Cardiac fibroblast (primary cell): ENCODE measurements at places on chromosomes 3 and 15.

DNA sequence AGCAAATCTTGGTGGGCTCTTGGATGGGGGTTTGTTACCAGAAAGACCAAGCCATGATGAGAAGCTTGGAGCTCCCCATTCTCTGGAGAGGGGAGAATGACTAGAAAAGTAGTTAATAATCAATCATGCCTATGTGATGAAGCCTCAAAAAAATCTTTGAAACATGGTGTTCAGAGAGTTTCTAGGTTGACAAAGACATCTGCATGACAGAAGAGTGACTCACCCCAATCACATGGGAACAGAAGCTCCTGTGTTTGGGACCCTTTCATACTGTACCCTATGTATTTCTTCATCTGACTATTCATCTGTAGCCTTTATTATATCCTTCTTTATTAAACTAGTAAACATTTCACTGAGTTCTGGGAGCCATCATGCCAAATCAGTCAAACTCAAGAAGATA lies 87.4 kb downstream of the BCHE start:
- DNase-seq = no peak

GRCh38 chr15:76376029-76376428 lies 39.5 kb downstream of the ISL2 start:
- DNase-seq = no peak

GRCh38 chr3:72830452-72831223 lies 17.6 kb downstream of the SHQ1 start:
- peak; percentile 17 for DNase-seq

- peak; percentile 80 for DNase-seq
These were observed 348.6 kb downstream of the NLGN1 start for GRCh38 chr3:173745952-173746682.

DNA sequence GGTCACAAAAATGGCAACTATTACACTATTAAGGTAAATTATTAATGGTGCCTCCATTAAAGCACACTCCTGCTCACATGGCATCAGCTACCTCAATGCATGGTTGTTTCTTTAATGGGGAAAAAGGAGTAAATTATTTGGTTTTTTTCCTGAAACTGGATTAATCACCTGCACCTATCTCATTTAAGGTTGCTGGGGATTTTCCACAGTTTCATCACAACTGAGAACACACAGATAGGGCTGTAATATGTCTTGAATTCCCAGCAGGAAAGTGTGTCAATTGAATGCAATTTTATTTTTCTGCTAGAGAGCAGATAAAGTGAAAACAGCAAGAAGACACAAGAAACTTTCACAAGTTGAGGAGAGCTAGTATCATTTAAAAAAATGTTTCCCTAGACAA lies 36.4 kb downstream of the RFTN1 start:
- peak; percentile 66 for DNase-seq

DNA sequence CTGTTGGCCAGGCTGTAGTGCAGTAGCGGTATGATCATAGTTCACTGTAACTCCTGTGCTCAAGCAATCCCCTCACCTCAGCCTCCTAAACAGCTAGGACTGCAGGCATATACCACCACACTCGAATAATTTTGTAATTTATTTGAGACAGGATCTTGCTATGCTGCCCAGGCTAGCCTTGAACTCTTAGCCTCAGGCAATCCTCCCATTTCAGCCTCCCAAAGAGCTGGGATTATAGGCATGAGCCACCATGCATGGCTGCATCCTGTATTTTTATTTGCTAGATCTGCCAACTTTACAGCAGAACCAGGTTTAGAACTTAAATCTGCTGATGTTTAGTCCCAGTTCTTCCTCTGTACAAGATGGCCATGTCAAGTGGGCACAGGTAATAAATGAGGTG lies 69.6 kb downstream of the ERC2 start:
- DNase-seq = no peak

DNA sequence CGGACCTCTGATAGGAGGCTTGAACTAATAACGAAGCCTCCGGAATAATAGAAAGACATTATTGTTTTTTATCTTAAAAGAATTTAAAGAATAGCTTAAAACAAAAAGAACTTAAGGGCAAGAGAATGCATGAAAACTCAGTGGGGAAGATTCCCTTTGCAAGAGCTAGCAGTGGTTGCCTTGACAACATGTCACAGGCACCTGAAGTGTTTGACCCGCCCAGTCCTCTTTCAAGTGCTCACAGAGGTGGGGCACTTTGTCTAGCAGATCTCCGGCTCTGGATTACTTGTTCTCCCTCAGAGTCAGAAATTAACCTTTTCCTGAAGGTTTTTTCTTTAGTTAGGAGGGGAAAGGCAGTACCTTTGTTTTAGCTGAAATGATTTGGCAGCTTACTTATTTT lies 37.8 kb downstream of the LARS2 start:
- no peak for DNase-seq

DNA sequence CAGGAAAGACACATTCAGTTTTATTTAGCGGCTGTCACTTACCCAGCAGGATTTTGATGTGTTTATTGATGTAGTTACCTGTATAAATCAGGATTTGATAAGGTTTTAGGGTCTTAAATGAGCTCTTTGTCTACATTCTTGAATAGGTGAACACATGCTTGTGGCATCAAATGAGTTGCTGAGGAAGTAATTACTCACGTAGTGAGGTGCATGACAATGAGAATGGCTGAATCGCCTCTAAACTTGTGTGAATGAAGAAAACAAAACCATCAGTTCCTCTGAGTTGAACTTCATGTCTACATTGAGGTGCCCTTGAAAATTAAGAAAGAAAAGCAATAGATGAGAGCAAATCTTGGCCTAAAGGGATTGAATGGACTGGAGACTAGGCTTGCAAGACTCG lies 245.6 kb upstream of the SATB1 start:
- no peak for DNase-seq

DNA sequence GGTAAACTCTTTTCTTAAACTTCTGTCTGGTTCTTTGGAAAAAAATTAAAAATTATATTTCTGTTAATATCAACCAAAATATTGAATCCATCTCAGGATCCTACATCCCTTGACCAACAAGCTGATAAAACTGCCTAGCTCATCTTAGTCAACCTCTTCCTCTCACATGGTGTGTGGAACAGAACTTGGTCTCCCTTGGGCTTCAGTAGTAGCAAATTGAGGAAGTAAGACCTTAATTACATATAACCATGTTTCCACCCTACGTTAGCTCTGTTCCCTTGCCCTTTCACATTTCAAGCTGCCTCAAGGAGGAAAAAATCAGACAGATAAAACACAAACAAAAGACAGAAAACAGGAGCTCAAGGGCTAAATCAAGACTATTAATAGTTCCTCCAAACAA lies 116.4 kb downstream of the GREM1 start:
- DNase-seq = no peak

DNA sequence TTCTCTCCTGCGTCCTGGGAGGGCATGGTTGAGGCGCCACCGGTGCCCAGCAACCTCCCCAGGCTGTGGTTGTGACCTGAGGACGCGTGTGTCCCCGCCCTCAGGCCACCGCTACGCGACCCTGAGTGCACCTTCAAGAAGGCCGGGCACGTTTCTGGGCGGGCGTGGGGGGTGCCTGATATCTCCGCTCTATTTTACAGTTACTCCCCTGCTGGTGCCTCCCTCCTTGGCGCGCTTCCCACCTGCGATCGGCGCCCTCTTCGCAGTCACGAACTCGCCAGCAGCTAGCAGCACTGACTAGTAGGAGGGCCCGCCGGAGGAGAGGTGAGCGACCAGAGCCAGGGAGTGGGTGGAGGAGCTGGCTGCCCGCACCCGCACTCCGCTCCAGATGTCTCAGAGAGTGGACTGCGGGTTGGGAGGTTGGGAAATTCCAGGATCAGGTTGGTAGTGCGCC lies 43.2 kb upstream of the POLG start:
- DNase-seq = no peak

DNA sequence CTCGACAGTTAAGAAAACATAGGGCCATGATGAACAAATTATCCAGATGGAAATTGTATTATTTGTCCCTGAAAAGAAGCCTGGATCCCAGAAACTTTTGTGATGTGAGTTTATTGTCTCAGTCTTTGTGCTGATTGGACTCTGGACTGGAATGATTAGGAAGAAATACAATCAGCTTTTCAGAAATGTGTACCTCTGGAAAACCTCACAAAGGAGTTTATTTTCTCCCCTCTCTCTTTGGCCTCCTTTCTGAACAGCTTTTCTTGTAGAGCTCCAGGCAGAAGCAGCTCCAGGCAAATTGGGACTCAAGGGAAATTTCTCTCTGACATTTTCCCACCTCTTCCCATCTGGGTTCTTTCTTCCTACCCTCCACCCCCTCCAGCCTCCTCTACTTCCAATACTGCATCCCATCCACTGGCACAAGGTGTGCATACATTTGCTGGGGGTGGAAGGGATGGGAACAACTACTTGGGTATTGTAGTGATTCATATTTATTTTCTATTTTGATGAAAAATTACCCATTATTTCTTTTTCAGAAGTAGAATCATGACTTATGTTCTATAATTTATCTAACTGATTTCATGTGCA lies 119.7 kb downstream of the CD47 start:
- no peak for DNase-seq

DNA sequence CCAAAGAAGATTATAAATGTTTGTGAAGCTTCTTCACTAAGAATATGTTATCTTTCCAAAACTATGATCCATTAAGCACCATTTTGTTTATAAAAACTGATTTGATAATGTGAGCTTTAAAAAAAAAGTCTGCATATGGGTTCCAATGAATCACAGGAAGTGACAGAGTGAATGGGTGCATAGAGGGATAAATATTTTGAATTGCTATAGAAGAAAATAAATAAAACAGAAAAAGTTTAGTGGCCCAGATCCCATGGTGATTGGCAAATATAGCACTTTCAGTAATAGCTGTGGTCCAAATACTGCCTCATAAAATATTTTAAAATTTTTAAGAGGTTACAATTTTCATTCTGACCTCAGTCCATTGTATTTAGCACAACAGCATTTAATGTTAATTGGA lies 19.2 kb downstream of the CPA3 start:
- peak; percentile 72 for DNase-seq

- DNase-seq = no peak
These were observed 79.4 kb downstream of the HES1 start for GRCh38 chr3:194215392-194215791.

DNA sequence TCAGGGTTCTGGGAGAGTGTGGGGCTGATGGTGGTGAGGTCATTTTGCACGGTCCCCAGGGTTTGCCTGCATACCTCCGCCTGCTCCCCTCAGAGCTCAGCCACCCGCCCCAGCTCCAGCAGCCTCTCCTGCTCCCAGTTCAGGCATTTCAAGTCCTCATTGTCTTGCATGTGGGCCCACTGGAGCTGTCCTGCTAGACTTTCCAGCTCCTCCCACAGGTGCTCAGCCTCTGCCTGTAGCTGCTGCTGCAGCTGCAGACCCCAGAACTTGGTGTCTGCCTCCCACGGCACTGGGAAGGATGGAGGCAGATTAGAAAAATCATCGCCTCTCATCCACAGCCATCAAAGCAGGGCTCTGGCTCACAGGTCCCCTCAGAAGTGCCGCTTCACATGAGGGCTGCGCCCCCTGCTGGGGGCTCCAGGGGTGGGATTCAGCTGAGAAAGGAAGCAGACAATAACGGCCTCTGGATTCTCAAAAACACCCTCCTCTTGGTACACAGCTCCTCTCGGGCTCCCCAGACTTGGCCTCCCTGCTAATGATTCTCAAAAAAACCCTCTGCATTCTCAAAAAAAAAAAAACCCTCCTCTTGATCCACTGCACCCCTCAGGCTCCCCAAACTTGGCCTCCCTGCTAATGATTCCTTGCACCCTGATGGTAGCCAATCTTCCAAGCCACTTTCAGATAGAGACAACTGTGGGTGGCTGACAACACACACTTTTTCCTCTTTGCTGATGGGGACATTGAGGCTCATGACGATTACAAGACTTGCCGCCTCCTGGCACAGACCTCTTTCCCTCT lies 89.3 kb upstream of the C2CD4B start:
- peak; percentile 79 for DNase-seq

GRCh38 chr3:147157631-147158030 lies 248.7 kb downstream of the ZIC4 start:
- DNase-seq = no peak

DNA sequence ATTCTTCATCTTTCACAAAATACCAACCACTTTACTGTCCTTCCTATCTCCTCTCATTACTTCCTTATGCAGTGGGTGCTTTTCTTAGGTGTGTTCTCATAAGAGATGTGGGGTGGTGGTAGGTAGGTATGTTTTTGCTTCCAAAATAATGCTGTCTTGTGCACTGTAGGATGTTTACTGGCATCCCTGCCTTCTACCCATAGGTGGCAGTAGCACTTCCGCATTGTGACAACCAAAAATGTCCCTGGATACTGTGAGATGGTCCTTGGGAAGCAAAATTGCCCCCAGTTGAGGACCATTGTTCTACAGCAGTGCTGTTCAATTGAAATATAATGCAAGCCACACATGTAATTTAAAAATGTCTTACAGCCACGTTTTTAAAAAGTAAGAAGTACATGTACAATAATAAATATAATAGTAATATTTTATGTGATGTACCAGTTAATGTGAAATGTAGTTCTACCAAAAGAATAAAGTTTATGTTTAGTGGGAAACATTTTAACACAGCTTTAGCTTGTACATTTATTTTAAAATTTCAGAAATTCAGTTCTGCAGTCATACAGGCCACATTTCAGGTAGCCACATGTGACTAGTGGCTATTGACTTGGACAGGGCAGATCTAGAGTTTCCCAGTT lies 75.2 kb downstream of the NEO1 start:
- DNase-seq = peak; percentile 44

DNA sequence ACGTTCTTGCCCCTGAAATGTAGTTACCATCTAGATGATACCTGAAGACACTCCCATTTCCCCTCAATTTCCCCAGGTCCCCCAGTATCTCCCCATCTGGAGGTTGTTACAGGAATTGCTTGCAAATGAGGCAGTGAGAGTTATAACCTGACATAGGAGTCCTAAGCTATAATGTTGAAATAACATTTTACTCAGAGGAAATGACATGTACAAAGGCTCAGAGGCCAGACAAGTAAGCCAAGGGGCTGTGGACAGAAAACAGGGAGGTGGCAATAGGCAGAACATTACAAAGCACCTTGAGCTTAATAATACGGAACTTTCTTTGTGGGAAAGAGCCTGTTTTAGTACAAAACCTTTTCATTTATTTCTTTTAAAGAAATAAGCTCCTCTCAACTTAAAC lies 171.9 kb downstream of the FRMD5 start:
- DNase-seq = peak; percentile 32

DNA sequence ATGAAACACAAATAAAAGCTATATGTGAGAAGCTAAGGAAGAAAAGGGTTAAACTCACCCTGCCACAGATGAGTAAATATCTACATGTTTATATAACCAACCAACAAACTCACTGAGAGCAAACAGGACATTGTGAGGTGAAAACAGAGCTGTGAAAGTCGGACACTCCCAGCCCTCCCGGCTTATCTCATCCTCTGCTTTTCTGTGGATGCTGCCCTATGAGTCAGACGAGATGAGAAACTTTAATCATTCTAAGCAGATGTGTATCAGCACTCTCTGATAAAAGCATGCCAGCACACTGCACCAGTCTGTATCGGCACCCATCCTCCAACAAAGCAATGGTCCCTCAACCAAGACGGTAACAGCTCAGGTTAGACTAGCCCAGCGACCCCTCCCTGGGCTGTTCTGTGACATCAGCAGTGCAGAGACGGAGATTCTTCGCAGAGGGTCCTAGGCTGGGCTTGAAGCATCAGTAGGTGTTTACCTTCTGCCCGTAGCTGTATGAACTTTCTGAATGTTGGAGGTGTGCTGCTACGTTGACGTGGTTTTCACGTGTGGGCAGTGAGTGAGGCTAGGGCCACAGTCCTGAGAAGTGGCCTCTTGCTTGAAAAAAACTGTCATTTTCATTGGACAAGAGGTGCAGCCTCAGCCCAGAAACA lies 119.8 kb upstream of the ALDH1A3 start:
- peak; percentile 45 for DNase-seq

GRCh38 chr3:14918356-14918860 lies 29.0 kb upstream of the NR2C2 start:
- DNase-seq = no peak

- DNase-seq = peak; percentile 49
These were observed 80.3 kb downstream of the CPN2 start for GRCh38 chr3:194270627-194271459.
